ENCODE measurements at places on chromosomes 2 and 18.
A peak's percentile ranks its signal among the peaks of the same experiment; 100 is the strongest.

GRCh38 chr2:72605836-72606442 is 219.9 kb downstream of the EXOC6B start:
- peak; percentile 13 for DNase-seq

GRCh38 chr2:128195435-128195984 is 104.5 kb downstream of the UGGT1 start:
- no peak for DNase-seq

GRCh38 chr2:144694456-144694855 is 174.5 kb upstream of the ZEB2 start:
- DNase-seq = no peak

GRCh38 chr2:99806758-99807157 is 316.9 kb upstream of the REV1 start:
- no peak for DNase-seq

DNA sequence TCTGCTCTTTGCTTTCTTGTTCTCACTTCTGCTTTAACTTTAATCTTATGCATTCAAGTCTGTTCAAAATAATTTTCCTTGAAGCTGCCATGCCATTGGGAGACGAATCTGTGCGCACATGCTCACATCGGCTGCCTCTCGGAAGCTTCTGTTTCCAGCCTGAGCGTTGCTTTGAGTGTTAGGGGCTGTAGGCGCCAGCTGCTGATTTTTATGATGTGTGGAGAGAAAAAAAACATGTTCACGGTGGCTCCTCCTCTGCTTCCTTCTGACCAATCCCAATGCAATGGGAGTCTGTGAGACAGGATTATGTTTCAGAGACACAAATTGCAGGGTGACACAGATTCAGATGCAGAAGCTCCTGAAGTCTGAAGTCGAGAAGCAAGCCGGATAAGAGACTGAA is at the start of gene MC4R:
Gene MC4R, minus strand, starts transcription at position 180 of the 400 bp plus-strand sequence. CDS start 426 bp downstream, outside the sequence.
- no peak for DNase-seq

DNA sequence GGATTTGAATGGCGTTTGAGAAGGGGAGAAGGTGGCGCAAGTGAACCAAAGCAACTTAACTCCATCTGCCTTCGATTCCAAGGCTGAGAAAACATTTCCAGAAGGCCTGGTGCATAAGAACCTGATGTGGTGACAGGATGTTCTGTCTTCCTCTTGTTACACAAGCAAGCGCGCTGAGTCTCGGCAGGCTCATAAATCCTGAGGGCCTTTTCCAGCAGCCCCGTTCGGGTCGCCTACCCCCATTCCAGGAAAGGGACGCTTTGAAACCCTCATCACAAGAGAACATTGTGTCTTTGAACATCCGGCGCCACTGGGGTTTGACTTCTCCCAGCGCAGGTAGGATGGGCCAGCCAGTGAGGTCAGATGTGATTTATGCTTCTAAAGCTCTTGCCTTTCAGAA is 403.5 kb downstream of the SETBP1 start:
- no peak for DNase-seq

- no peak for DNase-seq
Observed at GRCh38 chr18:10015288-10015701, 101.5 kb downstream of the VAPA start.

DNA sequence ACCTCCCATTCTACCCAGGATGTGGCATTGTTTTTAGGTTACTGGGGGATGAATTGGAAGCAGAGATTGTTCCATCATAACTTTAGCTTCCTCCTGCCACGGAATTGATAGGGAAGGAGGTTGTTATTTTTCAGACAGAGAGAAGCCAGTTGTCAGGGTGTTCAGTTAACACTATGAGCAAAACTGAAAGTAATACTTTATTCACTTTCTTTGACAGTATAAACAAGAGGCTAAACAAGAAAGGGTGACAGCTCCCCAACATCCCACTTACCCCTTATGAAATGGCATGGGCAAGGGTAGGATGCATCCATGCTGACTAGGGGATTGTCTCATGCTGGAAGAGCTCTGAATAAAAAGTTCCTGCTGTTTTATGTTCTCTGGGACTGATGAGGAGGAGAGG is 36.4 kb upstream of the GAREM1 start:
- no peak for DNase-seq

- no peak for DNase-seq
Observed at GRCh38 chr18:24669015-24669414, 208.6 kb downstream of the HRH4 start.

- DNase-seq = no peak
Observed at GRCh38 chr2:67898595-67898994, 164.2 kb downstream of the C1D start.

DNA sequence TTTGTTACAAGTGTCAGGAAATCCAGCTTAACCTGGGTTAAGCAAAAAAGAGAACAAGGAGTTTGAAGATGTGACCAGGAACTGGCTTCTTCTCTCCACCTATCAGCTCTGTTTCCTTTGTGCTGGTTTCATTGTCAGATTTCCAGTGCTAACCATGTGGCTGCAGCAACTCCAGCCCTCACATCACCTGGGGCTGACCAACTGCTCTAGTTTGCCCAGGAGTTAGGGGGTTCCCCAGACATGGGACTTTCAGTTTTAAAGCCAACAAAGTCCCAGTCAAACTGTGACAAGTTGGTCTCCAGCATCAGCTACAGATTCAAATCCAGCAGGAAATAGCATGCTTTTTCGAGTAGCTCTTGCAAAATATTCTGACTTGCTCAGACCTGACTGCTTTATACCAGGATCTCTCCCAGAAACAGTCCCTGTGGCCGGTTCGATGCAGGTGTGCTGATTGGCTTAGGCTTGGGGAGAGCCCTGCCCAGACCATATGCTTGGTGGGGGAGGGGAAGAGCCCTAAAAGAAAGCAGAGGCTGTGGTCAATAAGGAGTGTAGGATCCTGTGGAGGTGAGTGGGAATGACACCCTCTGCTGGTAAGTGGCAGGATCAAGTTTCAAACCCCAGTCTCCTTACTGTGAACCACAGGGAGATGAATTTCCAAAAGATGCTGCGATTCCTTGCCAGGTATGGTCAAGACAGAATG is 49.5 kb downstream of the KCNE4 start:
- DNase-seq = no peak

GRCh38 chr18:25921677-25922421 is 168.6 kb downstream of the SS18 start:
- DNase-seq = no peak

Measured in tibial nerve (tissue), 4 donors.